ENCODE measurements at places on chromosomes 13 and 19. TPM values are rescaled to one million over a fixed set of nuclear protein-coding genes. Genes with fewer than 3 reads are reported as not detected.

The CGB2 gene
- total RNA-seq: not detected

- no peak for DNase-seq
These were observed 1554.9 kb downstream of the EFNB2 start for GRCh38 chr13:104980586-104980985.

DNA sequence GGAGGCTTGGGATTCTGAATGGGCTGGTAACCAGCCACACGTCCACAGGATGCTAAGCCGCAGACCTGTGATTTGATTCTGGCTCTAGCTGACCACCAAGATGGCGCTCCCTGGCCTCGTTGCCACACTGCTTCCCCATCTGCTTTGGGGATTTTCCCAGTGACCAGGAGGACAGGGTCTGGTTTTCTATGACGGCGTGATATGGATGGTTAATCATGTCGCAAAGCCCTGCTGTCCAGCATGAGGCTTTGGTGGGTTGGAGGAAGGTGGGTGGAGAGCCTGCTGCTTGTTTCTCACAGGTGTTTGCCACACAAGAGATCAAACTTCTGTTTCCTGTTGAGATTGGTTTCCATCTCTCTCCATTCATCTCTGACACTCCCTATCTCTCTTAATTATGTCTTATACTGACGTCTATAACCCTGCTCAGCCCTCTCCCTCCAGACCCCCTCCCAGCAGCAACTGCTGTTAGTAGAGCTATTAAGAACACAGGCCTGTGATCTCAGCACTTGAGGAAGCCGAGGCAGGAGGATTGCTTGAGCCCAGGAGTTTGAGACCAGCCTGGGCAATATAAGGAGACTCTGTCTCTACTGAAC lies 102.7 kb downstream of the SIPA1L3 start:
- DNase-seq: no peak

GRCh38 chr13:96650301-96650886 lies 343.9 kb downstream of the OXGR1 start:
- DNase-seq: peak; percentile 89

The ZNF160 gene
- total RNA-seq: 22.3 TPM

DNA sequence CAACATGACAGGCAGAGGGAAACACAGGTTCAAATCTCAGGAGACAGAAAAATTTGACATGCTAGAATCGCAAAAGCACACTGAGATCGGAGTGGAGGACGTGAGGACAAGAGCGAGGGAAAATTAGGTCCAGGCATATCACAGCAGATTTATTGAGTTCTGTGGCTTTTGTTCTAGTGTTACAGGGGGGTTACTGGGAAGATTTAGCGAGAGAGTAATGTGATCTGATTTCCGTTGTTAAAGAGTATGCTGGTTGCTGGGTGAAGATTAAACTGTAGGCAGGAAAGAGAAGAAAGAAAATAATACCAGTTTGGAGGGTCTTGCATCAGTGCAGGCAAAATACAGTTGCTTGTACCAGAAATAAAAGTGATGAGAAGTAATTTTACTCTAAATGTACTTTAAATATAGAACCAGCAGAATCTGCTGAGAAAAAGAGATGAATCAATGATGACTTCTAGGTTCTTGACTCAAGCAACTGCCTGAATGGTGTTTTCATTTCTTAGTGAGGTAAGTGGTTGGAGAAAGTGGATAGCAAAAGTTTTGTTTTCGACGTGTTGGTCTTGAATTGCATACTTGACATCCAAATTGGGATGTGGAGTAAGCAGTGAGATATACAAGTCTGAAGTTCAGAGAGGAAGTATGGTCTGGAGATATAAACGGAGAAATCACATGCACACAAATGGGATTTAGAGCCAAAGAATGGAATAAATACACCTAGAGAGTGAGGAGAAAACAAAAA lies 35.7 kb downstream of the UFM1 start:
- DNase-seq: no peak

The PMIS2 gene
- total RNA-seq: not detected
